CD4-positive, alpha-beta T cell treated with Interleukin-17A for 1 hour (primary cell): ENCODE measurements at places on chromosomes 2 and 18.

- DNase-seq, result peak; percentile 23
These were observed 93.3 kb upstream of the EML6 start for GRCh38 chr2:54629914-54630857.

DNA sequence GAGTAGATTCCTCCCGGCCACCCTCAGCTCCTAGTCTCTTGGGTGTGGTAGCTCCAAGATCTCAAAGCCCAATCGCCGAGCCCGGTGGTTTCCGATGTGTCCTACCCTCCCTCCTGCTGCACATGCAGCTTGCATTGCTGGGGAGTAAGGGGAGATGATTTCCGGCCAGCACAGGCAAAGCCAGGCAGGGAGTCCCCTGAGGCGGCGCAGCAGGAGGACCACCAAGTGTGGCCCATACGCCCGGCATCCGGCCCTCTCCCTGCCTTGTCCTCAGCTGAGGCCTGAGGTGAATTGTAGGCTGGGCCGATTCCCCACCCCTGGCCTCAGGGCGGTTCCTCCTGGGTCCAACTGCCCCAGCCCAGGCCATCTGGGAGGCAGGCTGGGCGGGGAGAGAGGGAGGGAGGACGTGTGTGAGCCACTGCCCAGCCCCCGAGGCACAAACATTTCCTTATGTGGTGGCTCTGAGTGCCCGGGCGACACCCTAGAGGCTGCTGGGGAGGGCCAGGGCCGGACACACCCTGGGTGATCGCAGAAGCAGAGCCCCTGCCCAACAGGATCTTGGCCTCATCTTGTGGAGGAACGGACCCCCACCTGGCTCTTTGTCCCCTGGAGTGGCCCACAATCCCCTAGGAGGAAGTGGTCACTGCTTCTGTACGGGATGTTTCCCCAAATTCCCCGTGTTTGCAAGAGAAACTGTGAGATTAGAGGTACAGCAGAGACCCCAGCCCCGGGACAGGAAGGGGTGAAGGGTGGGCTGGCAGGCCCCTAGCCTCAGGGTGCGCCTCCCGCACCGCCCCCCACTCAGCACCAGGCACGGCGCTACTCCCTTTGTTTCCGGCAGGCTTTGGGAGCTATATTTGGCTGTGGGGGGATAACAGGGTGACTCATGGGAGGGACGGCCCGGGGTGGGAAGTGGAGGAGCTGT is 41.9 kb upstream of the PTMA start:
- peak; percentile 24 for DNase-seq

DNA sequence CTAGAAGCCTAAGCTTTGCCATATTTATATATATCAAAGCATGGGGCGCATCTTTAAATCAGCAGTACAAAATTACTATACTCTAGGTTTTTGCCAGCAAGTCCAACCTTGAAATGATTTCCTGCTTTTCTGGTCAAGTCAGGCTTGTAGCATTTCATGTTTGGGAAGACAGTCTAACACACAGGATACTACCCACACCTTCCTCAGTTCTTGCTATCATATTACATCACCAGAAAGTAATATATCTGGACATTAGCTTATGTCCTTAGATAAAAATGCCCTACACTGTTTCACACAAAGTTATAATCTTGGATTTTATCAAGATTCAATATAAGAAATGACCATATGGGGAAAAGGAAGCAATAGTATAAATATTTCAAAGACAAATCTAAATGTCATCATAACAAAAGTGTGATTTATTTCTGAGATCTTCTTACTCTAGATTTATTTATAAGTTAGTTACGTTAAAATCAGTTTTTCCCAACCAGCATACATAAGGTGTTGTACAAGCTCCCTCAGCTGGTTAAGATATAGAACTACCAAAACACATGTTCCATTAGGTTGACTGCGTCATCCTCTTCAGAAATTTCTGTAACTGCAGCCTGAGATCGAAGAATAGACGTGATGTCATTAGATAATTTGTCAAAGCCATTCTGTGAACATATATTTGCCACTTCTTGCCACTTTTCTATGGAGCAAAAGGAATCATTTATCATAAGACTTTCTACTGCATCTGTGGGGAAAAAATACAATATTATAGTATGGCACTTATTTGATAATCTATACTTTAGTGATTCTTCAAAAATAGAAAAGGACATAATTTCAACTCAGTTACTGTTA is 56.6 kb downstream of the CLHC1 start:
- DNase-seq, result peak; percentile 67

DNA sequence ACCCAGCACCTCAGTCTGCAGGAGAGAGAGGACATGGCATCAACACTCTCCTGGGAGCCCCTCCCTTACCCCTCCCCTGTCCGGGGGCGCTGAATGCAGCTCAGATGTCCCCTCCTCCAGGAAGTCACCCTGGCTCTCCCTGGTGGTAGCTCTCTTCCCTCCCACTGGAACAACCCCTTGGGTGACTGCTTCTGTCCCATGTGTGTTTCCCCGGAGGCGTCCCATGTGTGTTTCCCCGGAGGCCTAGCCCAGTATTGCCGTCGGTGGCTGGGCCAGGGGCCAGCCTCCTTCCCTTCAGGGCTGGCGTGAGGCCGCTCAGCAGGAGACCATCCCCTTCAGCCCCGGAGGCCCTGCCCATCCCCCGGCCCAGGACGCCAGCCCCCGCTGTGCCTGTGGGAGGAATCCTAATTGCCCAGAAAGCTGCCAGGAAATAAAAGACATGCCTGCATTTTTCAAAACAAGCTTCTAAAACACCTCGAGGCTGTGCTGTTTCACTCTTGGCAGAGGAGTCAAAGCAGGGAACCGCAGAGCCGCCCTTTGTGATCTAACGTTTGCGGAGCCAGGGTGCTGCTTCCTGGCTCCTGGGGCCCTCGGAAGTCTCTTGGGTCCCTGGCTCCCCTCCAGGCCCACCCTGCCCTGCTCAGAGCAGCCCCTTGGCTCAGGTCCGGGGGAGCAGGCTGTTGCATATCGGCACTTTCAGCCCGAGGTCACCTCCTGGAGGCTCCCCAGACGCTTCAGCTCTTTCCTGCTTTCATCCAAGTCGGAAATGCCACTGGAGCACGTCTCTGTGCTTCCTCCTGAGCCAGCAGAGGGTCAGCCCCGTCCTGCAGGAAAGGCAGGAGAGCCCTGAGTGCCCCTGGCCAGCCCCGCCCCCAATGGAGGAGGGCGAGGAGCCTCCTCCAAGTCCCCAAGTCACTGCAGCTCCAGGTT is 11.4 kb downstream of the SNED1 start:
- peak; percentile 33 for DNase-seq

- DNase-seq, result no peak
These were observed 62.4 kb downstream of the PLB1 start for GRCh38 chr2:28558158-28558820.

DNA sequence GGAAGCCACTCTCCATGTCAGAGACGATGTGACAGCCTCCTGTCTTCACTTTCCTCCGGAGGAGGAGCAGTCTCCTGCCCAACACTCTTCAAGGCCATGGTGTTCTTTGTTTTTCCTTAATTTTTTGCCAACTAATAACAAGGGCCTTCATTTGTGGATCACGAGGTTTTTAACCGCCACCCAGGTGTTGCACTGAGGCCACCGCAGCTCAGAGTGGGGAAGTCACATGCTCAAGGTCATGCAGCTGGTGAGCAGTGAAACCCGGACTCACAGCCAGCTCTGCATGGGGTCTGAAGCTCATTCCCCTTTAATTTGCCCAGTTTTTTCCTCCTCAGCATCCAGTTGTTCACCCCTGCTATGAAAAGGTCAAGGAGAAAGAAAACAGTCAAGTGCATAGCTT is 19.6 kb downstream of the ENOSF1 start:
- no peak for DNase-seq

- no peak for DNase-seq
These were observed 137.4 kb upstream of the ETAA1 start for GRCh38 chr2:67259556-67260342.

DNA sequence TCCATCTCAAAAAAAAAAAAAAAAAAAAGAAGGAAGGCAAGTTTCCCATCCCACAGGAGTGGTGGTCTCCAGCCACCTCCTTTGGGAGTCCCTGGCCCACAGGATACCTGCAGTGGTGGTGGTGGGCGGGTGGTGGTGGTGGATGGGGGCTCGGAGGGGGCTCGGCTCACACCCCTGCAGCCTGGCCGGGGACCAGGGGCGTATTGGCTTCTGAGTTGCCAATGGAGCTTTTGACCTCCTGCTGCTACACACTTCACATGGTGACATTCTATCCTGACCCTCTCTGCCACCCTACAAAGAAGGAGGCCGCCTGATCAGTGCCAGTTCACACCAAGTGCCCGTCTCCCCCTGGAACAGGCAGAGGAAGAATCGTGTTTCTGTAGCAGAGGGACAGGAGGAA is 119.6 kb downstream of the NFATC1 start:
- DNase-seq, result no peak

DNA sequence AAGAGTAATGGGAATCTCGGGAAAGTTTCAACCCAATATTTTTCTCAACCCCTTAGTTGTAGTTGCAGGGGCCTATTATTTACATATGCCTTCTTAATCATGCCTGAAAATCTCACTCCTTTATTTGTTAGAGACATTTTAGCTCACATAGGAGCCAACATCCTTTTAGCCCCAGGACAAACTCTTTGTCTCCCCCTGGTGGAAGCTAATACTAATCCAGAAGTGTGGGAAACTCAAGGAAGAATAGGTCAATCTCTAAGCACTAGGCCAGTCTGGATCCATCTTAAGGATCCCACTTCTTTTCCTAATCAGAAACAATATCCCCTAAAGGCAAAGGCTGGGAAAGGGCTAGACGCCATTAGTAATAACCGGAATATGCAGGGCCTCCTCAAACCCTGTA is 550.9 kb upstream of the PKDCC start:
- DNase-seq, result no peak

- no peak for DNase-seq
These were observed 88.3 kb downstream of the AGAP1 start for GRCh38 chr2:235582081-235582686.

DNA sequence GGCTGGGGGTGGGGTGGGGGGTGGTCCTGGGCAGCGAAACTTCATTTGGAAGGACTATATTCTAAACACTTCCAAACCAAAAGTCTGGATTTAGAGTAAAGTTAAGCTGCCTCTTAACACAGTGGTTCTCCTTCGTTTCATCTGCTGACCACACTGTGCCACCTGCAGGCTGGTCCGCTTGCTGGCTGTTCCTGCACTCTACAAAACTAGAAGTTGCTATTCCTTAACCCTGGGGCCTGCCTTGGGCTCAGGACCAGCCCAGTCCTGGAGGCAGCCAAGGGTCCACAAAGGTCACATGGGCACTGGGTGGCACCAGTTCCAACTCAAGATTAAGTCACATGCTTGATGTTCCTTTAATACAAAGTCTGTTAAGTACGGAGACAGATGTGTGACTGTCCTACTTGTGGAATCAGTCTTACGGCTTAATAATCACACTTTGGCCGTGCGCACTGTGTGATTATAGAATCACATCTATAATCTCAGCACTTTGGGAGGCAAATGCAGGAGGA is 195.4 kb downstream of the FAM210A start:
- DNase-seq, result peak; percentile 22

DNA sequence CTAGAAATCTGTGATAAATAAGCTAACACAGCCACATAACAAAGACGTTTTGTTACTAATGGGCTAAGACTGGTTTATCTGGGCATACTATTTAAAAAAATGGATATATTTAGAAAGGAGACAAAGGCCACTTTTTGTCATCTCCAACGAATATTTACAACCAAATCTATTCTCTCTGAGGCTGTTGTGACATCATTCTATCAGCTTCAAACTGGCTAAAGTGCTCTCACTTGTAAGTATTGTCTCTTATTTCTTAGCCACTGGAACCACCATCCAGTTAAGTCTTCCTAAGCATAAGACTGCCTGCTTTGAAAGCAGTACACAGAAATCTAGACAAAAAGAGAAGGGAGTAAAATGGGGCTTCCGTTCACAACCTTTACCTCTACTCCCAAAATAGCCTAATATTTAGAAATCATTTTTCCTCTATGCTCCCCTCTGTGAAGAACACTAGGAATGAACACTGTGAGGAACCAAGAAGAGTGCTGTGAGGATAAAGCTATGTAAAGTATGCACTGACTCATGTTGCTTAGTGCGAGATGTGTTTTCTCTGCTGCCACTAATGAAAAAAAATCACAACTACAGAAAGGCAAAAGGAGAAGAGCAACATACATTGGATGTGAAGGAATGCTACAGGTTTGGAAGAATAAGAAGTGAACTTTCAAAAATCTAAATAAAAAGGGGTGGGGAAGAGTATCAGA is 264.1 kb downstream of the EXOC6B start:
- DNase-seq, result no peak

DNA sequence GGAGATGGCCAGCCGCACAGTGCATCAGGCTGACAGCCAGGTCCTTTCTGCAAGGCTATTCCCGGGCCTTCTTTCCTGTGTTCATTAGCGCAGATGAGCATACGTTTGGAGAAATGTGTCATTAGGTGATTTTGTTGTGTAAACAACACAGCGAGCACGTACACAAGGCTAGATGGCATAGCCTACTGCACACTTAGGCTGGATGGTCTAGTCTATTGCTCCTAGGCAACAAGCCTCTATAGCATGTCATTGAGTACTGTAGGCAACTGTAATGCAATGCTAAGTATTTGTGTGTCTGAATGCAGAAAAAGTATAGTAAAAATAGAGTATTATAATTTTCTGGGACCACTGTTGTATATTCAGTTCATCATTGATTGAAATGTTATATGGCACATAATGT is 50.9 kb upstream of the PHLPP1 start:
- DNase-seq, result no peak

DNA sequence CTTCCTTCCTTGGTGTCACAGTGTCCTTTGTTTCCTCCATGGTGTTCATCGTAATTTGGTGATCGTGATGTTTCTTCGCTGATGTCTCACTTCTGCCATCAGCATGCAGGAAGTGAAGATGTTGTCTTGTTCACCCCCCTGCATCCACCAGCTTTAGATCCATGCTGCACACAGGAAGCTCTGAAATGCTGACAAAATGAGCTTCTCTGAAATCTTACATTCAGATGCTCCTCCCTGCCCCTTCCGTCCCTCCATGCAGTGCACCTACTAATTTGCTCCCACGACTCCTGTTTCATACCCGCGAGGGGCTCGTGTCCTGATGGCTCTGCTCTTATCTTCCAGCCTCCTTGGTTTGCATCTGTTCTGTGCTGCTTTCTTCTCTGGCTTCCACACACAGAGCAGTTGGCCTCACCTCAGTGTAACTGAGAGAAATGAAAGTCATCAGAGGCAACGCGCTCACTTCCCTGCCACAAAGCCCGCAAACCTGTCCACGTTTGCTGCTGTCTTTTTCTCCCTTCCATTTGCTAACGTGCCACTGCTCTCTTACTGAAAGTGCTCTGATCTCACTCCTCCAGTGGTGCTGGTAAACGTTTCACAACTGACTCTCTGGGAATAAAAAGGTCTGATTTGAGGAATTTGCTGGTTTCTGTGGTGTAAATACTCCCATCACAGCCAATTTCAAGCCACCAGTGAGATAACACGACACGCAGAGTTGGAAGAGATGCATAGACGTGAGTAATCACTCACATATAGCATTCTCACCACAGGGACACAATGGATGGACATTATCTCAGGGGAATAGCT is 41.0 kb upstream of the MGAT4A start:
- DNase-seq, result peak; percentile 82

GRCh38 chr2:128406736-128407554 is 88.3 kb upstream of the HS6ST1 start:
- DNase-seq, result no peak

GRCh38 chr2:62627667-62628066 is 77.8 kb upstream of the EHBP1 start:
- no peak for DNase-seq
